ENCODE measurements at places on chromosomes 16 and 17.

- no peak for DNase-seq
These were observed 18.7 kb upstream of the ANKRD40CL start for GRCh38 chr17:50785946-50786570.

GRCh38 chr16:71830359-71830758, 15.4 kb upstream of the ATXN1L start:
- no peak for DNase-seq

GRCh38 chr16:23420011-23420410, 33.0 kb downstream of the COG7 start:
- no peak for DNase-seq

GRCh38 chr16:77393955-77394354, 40.9 kb downstream of the ADAMTS18 start:
- no peak for DNase-seq

- no peak for DNase-seq
These were observed 22.9 kb downstream of the FAM20A start for GRCh38 chr17:68578236-68578635.

GRCh38 chr16:69187446-69188235, 677 bp downstream of the SNTB2 start:
- peak; percentile 36 for DNase-seq

DNA sequence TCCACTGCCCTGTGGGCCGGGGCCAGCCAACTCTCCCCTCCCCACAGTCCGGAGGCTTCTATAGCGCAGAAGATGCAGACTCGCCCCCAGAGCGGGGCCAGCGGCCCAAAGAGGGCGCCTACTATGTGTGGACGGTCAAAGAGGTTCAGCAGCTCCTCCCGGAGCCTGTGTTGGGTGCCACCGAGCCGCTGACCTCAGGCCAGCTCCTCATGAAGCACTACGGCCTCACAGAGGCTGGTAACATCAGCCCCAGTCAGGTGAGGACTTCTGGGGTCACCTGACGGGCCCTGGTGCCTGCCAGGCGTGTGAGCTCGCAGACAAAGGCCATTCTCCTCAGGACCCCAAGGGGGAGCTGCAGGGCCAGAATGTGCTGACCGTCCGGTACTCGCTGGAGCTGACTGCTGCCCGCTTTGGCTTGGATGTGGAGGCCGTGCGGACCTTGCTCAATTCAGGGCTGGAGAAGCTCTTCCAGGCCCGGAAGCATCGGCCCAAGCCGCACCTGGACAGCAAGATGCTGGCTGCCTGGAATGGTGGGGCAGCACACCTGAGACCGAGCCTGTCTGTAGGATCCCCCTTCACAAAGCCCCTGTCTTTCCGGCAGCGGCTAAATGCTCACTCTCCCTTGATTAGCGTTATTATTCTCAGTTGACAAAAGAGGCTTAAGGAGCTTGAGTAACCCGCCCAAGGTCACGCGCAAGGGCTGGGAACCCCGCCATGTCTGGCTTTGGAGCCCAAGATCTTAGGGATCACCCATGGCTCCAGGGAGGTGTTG, 3.9 kb downstream of the SPATA20 start:
- DNase-seq, result no peak

- no peak for DNase-seq
These were observed 47.5 kb upstream of the ERN1 start for GRCh38 chr17:64177311-64178010.

DNA sequence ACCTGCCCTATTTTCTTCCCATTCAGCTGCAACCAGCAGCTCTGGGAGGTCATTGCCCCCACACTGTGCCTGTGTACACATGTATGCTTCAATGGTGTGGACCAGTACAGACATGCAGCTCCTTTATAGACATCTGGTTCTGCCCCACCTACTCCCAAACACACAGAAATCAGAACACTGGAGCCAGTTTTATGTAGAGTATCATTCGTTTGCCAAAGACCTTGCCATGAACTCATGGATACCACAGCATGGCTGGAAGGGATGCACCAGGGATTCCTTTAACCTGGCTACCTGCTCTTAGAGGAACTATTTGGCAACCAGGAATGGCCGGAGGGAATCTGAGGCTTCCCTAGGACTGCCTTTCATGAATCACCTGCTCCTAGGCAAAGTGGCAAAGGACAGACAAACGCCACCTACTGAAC, 60.4 kb downstream of the ZFHX3 start:
- DNase-seq, result no peak

DNA sequence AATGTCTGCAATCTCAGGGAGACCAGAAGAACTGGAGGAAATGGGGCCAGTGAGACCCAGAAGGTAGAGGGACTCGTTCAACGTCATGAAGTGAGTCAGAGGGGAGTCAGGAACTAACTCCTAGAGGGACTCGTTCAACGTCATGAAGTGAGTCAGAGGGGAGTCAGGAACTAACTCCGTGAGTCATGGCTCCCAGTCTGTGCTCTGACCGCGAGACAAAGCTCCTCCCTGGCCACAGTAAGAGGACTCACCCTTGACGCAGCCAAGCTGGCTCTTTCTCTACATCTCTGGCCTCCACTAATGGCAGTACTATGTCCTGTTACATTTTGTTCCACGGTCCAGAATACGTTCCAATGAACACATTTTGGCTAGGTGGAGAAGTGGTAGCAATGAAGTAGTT, 902.5 kb downstream of the KCNJ2 start:
- DNase-seq, result no peak

GRCh38 chr17:15332338-15332737, 9.1 kb downstream of the TEKT3 start:
- no peak for DNase-seq

DNA sequence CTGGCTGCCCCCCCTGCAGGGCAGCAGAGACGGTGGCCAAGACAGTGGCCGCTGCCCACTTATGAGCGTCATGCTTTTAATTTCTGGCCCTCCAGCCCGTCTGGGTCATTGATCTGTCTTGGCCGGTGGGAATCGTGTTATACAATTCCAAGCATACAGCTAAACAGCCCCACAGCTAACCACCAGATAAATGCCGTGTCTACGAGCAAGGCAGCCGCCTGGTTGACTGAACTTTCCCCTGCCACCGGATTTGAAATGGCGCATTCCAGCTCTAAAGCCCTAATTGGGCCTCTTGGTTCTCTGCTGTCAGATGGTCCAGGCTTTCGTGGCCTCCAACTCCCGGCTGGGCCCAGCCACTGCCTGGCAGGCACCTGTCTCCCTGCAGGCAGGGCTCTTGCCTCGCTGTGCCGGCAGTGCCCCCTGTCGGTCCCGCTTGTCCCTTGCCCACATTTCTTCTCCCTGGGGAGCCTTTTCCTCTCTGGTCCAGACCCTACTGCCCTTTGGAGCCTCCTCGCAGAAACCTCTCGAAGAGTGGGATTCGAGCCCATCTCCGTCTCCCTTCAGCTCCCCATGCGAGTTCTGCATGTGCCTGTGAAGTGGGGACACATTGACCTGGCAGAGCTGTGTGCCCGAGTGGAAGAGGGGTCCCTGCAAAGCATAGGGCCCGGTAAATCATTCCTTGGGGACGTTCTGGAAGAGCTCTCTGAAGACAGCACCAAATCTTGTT, 1.8 kb upstream of the RBFOX3 start:
- DNase-seq, result peak; percentile 11

GRCh38 chr16:77169650-77170236, 21.2 kb upstream of the MON1B start:
- DNase-seq, result peak; percentile 37

DNA sequence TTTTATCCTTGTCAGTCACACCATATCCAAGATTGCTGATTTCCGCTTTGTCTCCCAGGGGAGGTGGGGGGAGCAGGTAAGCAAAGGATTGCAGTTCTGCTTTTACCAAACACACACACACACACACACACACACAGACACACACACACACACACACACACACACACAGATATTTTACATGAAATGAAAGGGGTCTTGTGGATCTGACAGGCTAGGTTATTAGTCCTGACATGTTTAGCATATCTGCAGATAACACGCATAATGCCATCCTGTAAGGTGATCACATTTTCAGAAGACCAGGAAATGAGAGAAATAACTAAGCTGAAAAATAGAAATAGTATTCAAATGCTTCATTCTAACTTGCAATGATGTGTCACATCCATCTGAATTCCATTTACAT, 1113.3 kb downstream of the CDH8 start:
- no peak for DNase-seq

GRCh38 chr16:86241681-86242080, 268.6 kb upstream of the FOXF1 start:
- DNase-seq, result no peak

GRCh38 chr17:15436473-15437302, 30.7 kb downstream of the CDRT4 start:
- DNase-seq, result peak; percentile 24

DNA sequence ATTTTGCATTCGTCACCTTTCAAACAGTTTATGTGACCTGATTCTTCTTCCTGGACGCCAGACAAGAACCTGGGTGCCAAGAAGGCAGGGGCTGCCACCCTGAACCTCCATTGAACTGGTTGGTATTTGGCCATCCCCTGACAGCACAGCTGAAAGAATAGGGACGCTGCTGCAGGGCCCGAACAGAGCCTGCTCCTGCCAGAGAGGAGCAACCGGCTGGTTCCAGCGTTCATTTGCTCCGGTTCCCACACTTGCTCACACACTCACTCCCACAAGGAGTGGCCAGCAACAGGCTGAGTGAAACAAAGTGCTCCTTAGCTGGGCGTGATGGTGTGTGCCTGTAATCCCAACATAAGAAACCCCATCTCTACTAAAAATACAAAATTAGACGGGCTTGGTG, 14.9 kb downstream of the KRT9 start:
- no peak for DNase-seq

GRCh38 chr17:52790359-52790955, 631.9 kb upstream of the CA10 start:
- DNase-seq, result no peak

DNA sequence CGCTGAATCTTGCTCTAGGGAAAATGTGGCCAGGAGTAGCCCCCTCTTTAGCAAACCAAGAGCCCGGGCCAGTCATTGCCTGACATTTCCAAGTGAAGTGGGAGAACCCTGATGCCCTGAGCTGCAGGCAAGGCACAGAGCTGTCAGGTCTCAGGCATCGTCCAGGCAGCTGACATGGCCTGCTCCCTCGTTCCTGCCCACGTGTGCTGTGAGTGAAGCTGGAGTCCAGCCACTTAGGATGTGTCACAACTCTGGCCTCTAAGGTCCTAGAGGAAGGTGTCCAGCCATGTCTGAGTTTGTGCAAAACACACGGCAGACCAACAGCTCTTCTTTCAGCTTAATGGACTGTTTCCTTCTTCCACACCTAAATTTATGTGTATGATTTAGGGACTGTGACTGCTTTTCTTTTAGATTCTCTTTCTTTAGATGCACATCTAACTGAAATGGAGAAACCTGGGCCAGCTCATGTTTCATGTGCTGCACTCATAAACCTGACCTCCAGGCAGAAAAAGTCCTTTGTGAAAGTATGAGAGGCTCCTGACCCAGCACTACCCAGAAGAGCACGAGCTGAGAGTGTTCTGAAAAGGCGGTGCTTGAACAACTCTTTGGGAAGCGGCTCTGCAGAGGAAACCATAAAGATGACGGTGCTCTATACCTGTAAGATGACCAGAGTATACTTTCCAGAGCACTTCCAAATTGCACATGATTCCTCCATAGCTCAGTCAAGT, 14.8 kb upstream of the LIMD2 start:
- no peak for DNase-seq

DNA sequence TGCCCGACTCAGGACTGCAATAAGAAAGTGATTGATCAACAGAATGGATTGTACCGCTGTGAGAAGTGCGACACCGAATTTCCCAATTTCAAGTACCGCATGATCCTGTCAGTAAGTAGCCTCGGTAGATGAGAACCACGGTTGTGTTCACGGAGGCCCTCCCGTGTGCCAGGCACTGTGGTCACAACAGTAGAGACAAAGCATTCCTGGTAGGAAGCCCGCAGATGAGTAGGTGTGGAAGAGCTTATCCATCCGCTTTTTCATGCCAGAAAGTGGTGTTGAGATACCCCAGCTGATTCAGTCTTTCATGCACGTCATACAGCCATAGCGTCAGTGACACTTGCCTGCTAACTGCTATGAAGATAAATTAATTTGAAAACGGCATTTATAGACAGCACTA, 58.9 kb downstream of the RPA1 start:
- no peak for DNase-seq

DNA sequence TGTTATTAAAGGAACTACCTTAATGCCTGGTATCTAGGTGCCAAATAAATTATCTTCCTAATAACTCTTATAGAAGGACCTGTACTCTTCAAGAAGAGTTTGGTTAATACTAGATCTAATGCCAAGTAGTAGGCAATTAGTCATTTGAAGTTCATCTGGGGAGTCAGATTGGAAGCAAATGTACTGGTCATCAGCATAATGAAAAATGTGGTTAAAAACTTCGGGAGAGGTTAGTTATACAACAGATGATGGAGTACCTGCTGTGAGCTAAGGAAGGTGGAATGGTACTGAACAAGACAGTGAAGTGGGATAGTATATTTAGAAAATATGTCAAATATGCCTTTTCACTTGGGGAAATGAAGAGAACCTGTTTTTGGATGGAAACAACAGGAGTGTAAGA, 49.2 kb downstream of the TNRC6A start:
- no peak for DNase-seq

DNA sequence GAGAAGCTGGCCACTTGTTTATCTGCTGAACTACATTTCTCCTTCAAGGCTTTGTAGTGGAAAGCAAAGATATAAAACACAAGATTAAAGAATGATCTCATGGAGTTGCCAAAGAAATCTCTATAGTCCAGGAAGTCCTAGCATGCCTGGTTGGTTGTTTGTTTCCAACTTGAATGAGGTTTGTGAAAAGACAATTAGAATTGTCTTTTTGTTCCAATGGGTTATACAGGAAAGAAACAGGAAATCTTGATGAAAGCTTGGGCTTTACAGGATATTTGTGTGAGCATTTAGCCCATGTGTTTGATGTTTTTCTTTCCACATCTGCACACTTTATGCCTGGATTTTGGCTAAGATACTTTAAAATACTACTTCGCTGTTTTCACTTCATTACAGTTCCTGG, 273.4 kb downstream of the CEP112 start:
- no peak for DNase-seq

DNA sequence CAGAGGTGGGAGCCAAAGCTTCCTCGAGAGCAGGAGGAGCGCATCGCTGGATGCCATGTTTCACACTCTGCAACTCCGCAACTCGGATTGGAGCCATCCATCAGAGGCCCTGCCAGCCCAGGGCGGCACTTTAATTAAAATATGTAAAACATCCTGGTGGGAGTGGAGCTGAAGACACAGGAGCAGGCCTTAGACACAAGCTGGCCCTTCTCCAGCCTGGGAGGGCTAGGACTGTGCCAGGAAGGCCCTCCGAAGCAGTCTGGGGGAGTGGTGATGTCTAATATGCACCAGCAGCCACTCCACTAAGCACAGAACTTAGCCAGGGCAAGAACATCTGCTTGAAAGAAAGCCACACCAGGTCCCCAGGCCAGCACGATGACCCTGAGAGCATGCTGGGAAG, 5.8 kb upstream of the CCDC182 start:
- no peak for DNase-seq

DNA sequence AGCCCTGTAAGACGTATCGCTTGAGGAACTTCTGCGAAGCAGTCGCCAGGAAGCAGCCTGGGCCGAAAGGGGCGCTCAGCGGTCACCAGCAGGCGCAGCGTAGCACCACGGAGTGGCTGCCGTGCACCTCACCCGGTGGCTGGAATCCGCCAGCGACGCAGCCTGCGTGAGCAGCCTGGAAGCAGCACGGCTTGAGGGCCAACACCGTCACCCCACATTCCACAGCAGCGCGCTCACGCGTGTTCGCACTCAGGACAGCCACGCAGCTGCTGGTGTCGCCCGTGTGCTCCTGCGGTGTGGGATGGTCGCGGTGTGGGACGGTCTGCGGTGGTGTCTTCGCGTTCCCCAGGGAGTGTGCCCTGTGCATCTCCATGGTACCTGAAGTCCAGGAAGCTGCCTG, 9.6 kb downstream of the UBE2I start:
- no peak for DNase-seq

Data from CD4-positive, alpha-beta T cell treated with Interleukin-2 at 100 ng/mL for 4 hours (primary cell).